GM03348 (cell line): ENCODE measurements at places on chromosomes 1 and 21.

- peak; percentile 37 for DNase-seq
Measured at GRCh38 chr1:22039594-22040285, 12.8 kb upstream of the CDC42 start.

DNA sequence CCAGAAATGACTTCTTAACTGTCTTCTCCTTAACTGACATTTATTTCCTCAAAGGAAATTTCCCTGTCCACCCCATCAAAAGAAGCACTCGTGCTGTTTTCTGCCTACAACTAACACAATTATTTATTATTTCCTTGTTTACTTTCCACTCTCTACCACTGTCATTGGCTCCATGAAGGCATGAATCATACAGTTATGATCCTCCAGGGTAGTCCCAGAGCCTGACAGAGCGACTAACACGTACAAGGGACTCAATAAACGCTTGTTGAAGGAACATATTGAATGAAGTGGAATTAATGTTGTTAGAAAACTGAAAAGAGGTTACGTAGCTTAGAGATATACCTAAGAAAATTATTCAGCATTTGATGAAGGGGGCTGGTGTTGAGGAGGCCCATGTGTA lies 20.9 kb downstream of the GREM2 start:
- no peak for DNase-seq

DNA sequence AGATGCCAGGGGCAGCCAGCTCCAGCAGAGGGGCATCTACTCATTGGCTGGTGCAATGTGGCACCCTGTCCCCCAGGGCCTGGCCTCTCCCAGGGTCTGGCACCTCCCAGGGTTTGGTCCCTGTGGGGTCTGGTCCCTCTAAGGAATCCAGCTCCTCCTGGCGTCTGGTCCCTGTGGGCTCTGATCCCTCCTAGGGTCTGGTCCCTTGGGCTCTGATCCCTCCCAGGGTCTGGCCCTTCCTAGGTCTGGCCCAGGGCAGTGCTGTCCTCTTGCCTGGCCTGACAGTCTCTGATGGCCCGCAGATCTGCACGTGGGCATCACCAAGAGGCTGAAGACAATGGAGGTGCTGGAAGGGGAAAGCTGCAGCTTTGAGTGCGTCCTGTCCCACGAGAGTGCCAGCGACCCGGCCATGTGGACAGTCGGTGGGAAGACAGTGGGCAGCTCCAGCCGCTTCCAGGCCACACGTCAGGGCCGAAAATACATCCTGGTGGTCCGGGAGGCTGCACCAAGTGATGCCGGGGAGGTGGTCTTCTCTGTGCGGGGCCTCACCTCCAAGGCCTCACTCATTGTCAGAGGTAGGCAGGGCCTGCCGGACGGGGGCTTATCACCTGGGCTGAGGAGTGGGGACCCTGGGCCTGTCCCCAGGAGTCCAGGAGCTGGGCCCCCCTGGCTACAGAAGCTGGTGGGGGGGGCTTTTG lies 73.9 kb downstream of the OBSCN start:
- peak; percentile 6 for DNase-seq

DNA sequence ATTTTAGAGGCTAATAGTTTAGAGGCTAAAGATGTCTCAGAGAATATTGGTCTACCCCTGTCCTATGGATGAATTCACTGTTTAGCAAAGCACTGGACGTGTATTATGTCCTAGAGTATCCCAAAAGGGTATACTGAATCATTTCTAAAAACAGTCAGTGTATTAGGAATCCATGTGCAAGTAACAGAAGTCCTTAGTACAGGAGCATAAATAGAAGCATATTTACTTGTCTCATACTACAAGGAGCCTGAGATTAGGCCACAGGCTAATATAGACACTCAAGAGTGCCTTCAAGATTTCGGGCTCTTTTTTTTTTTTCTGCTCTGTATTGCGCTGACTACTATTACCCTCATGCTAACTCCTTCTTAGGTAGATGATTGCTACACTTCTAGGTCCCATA lies 518.9 kb downstream of the USP25 start:
- DNase-seq: no peak

- peak; percentile 75 for DNase-seq
Measured at GRCh38 chr1:212721388-212722247, 22.0 kb upstream of the BATF3 start.

GRCh38 chr1:198201956-198202784 lies 45.4 kb downstream of the NEK7 start:
- no peak for DNase-seq

- DNase-seq: no peak
Measured at GRCh38 chr1:87821335-87821697, 492.6 kb downstream of the LMO4 start.

DNA sequence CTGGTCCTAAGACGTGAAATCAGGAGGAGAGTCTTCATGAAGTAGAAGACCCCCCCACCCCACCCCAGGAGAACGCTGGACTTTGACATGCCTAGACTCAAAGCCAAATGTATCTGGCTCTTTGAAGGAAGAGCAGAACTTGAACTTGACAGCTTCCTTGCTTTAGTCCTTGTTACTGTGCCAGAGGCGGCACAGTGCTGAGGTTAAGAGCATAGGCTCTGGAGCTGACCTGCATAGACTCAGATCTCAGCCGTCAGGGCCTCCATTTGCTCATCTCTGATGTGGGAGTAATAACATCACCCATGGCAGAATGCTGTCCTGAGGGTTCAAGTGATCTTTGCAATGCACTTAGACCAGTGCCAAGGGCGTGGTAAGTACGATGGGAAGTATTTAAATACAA lies 39.0 kb downstream of the COL6A1 start:
- no peak for DNase-seq

- no peak for DNase-seq
Measured at GRCh38 chr21:46442938-46443337, 15.8 kb upstream of the DIP2A start.

DNA sequence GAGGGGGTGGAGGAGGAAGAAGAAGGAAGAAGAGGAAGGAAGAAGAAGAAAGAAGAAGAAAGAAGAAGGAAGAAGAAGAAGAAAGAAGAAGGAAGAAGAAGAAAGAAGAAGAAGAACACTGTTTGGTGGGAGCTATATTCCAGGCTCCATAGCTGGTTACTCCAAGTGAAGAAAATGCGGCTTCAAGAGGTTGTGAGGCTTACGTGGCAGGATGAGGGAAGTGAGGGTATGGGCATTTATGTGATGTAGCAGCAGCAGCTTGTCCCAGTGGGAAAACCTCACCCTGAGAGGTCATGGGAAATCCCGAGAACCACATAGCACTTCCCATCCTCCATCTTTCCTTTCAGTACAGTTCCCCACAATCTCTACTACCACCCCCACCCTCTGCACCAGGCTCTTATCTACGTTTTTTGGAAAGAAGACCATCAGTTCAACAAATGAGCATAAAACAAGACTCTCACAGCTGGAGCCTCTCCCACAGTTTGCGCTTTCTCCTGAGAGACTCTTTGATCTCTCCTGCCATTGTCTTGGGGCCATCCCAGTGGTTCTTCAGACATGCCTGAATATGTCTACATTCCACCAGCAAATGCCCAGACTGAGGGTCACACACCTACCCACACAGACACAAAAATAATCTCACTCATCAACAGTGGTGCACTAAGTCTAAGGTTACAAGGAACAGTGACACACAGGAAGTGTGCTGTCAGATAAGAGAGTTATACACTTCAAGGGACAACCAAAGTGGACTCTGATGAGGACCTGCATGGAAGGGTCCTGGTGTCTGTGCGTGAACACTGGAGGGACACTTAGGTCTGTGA lies 77.9 kb upstream of the KCNJ15 start:
- DNase-seq: no peak

DNA sequence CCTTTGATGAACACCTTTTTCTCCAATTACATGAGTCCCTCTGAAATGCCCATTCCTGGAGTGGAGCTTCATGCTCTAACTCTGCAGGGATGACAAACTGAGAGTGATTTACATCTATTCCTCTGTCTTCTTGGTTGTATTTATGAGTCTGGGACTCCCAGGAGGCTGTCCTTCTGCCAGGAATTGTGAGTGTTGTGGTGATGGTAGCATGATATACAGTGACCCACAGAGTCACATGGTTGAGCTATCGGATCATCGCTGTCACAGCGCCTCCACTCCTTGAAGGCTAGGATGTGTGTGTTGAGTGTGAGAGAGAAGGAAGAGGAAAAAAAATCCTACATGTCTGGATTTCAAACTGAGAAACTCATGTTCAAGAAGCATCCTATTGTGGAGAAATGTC lies 163.4 kb upstream of the CACNA1E start:
- no peak for DNase-seq

DNA sequence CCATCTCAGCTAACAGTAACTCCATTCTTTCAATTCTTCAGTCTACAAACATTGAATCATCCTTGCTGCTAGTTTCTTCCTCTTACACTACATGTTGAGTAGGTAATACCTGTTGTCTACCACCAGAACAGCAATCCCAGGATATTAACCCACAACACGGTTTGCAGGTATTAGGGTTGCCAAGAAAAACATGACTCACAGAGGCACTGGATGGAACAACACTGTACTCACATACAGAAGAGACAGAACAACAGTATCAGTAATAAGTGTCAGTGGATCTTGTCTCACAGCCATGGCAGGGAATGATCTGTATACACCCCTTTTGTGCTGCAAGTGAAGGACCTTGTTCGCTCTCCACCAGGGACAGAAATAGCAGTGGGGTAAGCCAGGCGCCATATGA lies 212.1 kb downstream of the GPR52 start:
- DNase-seq: peak; percentile 6

DNA sequence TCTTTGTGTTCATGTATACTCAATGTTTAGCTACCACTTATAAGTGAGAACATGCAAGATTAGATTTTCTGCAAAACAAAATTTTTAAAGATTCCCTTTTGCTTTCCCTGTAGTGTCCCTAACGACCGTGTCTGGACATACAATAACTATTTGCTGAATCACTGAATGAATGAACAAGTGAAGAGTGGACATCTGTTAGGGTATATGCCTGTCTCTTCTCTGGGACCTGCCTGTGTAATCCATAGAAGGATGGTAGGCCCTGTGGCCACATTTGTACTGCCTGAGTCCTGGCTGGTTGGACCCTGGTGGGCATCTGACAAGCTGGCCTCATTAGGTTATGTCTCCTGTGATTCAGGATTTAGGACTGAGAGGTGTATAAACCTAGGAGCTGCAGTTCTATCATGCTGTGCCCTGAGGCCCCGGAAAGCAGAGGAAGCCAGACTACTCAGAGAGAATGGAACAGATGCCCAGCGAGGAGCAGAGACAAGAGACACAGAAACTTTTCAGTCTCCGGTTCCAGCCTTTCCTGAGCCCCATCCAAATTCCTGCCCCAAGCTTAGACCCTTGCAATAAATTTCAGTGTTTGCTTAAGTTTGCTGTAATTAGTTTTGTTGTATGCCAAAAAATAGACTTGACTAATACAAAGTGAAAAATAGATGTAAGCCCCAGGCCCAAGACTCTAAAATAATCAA lies 7.5 kb upstream of the NCF2 start:
- DNase-seq: peak; percentile 22

DNA sequence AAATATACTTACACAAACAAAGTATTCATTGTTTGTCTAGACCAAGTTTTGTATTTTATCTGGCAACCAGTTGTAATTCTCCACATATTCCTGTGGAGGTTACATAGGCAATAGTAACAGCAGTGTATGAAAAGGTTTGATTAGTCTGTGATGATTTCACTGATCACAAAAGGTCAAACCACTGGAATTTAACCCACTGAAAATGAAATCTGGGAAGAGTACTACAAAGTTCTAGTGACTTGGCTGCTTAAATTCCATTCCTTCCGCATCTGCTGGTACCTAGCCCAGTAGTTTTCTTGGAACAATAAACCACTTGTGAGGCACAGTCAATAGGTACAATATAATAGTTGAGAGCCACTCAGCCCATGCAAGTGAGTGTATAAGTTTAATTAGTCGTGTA lies 205.4 kb downstream of the NFIA start:
- peak; percentile 71 for DNase-seq

GRCh38 chr1:16262067-16262466 lies 25.1 kb upstream of the CPLANE2 start:
- no peak for DNase-seq

GRCh38 chr1:241950390-241950789 lies 7.2 kb upstream of the BECN2 start:
- DNase-seq: peak; percentile 84

DNA sequence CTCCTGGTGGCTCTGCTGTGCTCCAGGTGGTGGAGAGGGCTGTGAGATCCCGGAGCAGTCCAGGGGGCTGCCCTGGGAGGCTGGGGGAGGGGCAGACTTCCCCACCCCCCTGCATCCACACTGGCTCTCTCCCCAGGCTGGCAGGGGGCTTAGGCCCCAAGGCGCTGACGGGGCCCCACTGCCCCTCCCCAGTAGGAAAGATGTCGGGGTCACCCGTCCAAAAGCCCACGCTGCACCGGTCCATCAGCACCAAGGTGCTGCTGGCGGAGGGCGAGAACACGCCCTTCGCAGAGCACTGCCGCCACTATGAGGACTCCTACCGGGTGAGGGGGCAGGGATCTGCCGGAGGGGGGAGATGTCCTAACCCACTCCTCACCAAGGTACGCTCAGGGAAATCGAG lies 5.8 kb downstream of the RNF207 start:
- DNase-seq: no peak

DNA sequence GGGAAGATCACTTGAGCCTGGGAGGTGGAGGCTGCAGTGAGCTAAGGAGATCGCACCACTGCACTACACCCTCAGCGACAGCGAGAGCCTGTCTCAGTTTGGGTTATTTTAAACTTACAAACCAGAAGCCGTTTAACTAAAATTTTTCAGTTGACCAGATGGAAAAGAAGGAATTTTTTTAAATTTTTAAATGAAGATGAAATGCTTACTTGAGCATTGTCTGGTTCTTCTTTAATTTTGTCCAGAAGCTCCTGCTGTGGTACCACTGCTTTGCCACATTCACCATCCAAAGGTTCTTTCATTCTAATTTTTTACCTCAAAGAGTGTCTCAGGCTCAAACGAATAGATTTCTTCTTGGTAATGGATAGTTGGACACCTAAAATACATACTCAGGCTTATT lies 1.4 kb downstream of the ZMYM6 start:
- DNase-seq: no peak

DNA sequence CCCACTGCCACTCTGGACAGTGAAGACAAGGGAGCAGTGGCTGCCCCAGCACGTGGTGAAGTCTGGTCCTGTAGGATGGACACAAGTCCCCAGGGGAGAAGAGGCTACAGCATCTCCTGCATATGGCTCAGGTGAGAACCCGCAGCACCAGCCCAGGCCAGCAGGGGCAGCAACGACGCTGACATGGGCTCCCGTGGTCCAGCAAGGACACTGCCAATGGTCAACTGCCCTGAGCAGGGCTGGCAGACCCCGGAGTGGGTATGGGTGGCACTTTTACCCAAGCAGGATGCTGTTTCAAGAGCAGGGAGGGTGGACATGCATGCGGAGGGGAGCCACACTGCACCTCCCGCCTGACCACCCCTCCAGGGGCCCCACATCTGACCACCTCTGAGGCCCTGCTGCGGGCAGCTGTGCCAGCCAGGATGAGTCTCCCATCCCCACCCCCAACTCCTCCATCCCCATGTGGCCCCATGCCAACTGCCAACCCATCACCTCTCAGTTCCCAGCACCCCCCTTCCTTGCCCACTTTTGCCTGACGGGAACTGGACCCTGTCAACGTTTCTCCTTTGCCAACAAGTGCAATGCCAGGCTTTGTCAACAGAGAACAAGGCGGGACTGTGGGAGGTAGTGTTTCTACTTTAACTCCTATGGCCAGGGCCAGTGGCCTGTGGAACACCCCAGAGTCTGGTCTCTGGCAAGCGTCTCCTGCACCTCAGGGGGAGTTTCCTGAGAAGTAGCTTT lies 8.6 kb downstream of the MORN1 start:
- DNase-seq: peak; percentile 72

GRCh38 chr1:41362357-41362721 lies 1.1 kb downstream of the FOXO6 start:
- no peak for DNase-seq
